ENCODE measurements at places on chromosomes 16 and 17.
A peak's percentile ranks its signal among the peaks of the same experiment; 100 is the strongest.

DNA sequence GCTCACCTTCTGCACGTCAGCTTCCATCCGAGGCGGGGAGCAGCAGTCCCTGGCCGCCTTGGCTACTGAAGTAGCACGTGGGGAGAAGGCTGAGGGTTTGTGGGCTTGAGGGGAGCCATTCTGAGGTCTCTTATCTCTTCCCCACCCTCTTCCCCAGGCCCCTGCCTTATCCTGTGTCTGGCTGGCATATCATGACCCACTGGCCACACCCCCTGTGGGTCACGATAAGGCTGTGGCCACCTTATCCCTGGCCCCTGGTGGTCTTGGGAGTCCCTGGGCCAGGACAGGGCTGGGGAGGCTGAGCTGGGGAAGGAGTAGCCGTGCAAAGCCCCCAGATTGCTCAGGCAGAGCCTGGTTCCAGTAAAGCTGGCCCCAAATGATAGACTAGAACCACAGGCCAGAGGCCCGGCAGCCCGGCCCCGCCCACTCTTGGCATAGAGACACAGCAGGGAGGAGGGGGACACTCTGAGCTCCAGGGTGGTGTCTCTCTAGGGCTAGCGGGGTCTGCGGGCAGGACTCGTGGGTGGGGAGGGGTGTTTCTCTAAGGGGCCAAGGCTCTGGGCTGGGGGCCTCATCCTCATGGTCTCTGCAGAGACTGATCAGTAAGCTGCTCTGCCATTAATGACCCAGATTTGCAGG, 7.6 kb downstream of the SPNS2 start:
- peak; percentile 79 for DNase-seq

GRCh38 chr16:57773655-57774295, 28.5 kb downstream of the KIFC3 start:
- DNase-seq, result peak; percentile 52

- DNase-seq, result no peak
Measured at GRCh38 chr17:12022310-12022709, 1.6 kb downstream of the MAP2K4 start.

DNA sequence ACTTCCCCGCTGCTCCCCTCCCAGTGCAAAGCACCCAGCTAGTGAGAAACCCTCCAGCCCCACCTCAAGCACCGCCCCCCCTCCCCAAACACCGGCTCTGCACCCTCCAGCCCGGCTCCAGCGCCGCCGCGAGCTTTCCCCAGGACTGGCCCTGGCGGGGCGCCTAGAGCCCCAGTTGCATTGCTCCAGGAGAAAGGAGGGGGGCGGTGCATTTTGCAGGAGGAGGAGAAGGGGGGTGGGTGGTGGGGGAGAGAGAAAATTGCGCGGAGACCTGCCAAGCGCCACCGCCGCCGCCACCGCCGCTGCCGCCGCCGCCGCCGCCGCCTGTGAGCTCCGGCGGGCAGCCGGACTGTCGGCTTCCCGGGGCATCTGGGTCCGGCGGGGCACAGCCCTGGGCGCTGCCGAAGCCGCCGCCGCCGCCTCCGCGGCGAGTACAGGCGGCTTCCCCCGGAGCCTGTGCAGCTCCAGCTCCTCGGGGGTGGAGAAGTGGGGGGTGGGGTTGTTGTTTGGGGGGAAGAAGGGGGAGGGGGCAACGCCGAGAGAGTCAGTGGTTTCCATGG, 333 bp upstream of the NOG start:
- peak; percentile 38 for DNase-seq

DNA sequence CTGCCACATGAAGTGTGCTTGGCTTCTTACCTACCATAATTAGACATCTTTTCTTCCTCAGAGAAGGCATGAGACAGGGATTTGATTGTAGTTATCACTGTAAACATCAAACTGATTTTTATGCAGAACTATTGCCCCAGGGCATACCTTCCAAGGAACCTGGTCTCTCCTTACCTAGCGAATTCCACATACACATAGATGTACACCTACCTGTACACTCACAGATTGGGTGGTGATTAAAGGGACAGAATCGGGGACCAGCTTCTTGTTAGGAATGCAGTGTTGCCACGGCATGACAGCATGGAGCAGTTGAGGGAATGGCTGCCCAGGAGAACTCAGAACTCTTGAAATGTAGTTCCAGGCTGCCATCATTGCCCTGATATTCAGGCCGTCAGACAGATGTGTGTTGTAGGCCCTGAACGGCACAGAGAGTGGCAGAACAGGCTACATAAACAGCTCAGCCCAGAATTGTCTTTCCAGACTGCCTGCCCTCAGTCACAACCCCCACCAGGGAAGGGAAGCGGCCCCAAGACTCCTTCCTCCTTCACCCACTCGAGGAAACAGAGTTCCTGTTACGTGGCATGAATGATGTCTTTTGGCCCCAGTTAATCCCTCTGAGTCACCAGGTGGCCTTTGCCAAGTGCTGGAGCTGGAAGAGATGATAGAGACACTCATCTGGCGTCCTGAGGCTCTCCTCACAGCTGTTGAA, 17.8 kb upstream of the NAGLU start:
- no peak for DNase-seq

- DNase-seq, result no peak
Measured at GRCh38 chr17:42797067-42798007, 1.2 kb downstream of the COA3 start.

- DNase-seq, result peak; percentile 71
Measured at GRCh38 chr16:88872650-88873331, 6.3 kb upstream of the PABPN1L start.

GRCh38 chr16:87483481-87483880, 9.3 kb downstream of the ZCCHC14 start:
- no peak for DNase-seq

- DNase-seq, result no peak
Measured at GRCh38 chr17:55154101-55154500, 110.7 kb upstream of the HLF start.

DNA sequence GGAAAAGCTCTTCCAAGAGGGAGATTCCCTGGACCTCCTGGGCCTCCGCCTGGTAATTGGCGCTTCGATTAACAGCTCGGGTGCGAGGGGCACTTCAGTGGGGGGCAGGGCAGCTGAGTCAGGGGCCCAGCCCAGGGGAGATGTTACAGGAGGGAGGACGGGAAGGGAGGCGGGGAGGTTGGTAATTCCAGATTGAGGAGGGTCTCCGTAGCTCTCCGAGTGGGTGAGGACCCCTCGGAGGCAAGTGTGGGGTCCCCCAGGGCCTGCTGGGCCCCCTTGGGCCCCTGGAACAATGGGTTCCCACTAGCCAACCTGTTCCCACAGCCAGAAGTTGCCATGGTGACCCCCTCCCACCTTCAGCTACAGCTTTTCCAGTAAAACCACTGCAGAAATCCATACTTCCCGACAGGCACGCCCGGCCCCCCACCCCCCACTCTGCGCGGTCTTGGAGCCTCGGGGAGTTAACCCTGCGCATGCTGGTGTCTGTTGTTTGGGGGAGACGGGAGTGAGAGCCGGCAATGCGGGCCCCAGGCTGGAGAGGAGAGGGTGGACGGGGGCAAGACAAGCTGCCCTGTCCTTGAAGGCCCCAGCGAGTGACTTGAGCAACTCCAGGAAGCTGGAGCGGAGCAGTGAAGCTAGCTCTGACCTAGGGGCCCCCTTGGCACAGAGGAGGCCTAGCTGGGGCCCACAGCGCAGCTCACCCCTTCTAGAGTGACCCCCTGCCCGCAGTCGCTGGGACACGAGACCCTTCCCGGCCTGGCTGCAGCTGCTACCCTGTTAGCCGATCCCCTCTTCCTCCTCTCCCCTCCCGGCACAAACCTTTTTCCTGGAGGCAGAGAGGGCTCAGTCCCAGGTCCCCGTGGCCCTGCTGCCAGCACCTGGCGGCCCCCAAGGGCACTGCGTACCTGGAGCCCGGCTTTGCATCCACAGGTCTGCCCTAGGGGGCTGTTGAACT, 37.8 kb downstream of the TMEM235 start:
- peak; percentile 85 for DNase-seq

DNA sequence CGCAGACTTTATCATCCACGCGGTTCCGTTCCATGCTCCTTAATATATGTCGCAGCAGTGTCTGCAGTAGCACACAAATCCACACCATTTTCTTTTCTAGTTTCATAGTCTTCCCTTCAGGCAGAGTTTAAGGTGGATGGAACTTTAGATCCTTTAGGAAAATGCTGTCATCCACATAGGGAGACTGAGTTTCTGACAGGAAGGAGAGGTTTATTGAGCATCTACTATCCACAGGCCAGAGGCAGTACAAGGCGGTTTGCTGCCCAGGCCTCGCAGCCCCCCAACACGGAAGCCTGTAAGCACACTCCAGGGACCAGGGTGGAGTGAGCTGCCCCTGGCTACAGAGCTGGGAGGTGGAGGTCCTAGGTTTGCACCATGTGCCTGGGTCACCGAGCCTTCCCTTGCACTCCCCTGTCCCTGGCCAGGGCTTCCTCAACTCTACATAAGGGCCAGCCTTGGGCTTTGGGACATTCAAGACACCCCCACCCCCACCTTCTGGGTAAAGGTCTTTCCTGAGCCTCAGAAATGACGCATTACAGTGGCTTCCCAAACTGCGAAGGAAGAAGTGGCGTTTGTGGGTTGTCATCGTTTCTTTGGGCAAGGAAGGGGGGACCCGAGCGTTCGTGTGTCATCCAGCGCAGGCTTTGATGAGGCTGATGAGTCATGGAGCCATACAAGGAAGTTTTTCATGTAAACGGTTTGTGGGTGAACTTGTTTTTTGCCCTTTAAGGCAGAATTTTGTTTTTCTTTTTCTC, 146.5 kb upstream of the PLCG2 start:
- peak; percentile 84 for DNase-seq

- no peak for DNase-seq
Measured at GRCh38 chr17:1315891-1316403, 36.5 kb downstream of the TRARG1 start.

- DNase-seq, result no peak
Measured at GRCh38 chr16:27869411-27869810, 194.1 kb downstream of the GSG1L start.

- no peak for DNase-seq
Measured at GRCh38 chr16:5216441-5217080, 119.0 kb upstream of the EEF2KMT start.

- DNase-seq, result no peak
Measured at GRCh38 chr16:78100112-78100467, 636 bp downstream of the WWOX start.

DNA sequence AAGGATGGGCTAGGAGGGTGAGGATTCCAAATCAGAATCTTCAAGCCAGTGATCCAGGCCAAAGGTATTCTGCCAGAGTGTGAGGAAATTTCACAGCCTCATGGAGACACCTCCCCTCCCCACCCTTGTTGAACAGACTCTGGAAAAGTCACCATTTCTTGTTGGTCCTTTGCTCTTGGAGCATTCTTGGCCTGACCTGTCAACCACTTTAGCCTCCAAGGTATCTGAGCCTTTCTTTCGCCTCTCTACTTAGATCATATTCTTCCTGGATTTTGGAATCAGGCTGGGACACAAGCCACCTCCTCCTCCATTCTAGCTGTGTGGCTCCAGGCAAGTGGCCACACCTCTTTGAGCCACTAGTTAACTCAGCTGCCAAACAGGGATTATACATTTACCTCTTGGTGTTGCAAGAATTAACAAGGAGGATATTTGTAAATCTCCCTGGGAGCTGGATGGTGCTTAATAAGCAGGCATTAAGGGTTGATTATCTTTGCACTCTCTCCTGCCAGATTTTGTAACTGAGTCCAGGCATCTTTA, 193.5 kb downstream of the WWOX start:
- DNase-seq, result peak; percentile 33

DNA sequence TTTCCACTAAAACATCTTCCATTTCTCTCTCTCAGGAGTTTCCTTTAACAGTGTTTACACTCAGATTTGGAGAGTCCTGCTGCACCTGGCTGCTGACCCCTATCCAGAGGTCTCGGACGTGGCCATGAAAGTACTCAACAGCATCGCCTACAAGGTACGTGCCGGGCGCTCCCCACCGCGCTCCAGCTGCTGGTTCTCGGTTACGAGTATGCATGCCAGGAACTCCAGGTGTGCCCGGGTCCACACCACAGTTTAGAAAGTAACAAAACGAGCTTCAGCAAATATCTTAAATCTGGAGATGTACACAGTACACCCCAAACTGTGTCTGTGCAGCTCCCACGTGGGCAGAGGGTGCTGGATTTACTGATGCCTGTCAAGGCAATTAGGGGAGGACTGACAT, 82.9 kb upstream of the CHMP6 start:
- no peak for DNase-seq

- DNase-seq, result no peak
Measured at GRCh38 chr17:4554441-4554996, 665 bp downstream of the MYBBP1A start.

- no peak for DNase-seq
Measured at GRCh38 chr17:79615926-79616325, 5.1 kb upstream of the RBFOX3 start.

DNA sequence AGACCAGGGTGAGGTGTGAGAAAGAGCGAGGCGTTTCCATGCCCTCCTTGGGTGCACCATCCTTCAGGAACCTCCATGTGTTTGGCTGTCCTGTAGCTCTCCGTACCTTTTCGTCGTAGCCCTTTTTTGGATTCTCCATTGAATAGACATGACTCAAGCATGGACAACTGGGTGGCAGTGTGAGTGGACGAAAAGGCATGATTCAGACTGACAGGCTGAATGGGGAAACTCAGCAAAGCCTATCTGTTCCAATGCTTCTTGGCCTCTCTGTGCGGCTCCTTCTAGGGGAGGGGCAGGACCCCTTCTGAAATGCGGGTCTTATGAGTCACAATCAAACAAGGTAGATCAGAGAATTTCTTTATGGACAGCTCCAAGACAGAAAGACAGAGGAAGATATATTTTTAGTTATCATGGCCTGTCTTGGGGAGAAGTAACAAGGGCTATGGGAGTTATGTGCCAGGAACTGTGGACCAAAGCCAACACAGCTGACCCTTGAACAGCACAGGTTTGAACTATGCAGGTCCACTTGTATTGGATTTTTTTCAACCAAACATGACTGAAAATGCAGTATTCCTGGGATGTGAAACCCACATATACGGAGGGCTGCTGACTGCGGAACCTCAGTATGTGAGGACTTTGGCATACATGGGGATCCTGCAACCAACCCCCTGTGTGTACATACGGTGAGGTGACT, 22.9 kb downstream of the ADORA2B start:
- no peak for DNase-seq

DNA sequence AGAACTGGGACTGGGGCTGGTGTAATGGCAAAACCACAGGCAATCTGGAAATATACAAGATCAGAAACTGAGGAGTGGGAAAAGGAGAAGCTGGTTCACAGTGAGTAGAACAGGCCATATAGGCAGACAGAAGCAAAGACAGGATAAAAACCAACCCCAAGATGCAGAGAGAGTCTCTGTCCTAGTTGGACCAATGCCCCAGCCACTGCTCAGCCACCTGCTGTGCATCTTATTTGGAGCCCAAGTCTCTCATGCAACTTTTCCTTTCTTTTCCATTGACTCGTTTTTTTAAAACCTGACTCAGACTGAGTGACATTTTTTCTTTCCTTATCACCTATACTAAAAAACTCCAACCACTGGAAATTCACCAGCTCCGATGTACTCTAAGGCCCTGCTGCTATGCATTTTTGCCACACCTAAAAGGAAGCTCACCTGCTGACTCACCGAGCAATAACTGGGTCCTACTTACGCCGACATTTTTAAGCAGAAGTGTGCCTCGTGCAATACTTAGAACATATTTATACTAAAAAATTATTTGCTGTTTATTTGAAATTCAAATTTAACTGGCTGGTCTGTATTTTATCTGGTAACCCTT, 100.8 kb upstream of the XYLT1 start:
- DNase-seq, result no peak

GRCh38 chr17:51668155-51668962, 408.0 kb downstream of the UTP18 start:
- DNase-seq, result no peak
